ENCODE measurements at places on chromosomes 13 and 19.

DNA sequence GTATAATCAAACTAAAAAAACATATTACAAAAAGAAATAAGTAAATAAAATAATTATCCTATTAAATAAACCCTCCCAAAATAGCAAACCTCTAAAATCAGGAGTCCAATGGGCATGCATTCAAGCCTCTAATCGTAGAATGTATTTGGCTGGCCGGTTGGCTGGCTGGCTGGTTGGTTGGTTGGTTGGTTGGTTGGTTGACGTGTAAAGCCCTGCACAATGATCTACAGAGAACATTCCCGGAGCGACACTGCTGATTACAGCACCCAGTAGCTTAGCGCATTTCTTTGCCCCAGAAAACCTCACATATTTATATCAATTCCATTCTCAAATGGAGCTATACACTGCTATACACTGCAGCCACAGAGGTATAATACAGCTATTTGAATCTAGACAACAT lies 65.6 kb downstream of the SACS start:
- DNase-seq: no peak

- no peak for DNase-seq
These were observed 7.2 kb downstream of the ACTN4 start for GRCh38 chr19:38654628-38655055.

- no peak for DNase-seq
These were observed 781 bp upstream of the TBC1D4 start for GRCh38 chr13:75482820-75483079.

DNA sequence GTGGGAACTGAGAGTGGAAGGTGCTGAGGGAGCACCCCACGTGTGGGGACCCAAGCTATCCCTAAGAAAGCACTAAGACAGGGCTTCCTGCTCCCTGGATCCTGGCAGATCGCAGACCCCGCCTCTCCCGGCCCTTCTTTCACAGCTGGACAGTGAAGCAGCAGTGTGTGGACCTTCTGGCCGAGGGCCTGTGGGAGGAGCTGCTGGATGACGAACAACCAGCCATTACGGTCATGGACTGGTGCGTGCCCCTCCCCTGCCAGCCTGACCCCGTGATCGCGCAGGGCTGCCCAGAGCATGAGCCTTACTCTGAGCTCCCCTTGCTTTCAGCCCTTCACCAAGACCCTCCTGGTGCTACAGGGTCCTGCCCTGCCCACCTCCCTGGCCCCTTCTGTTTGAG lies 2.3 kb downstream of the NCCRP1 start:
- no peak for DNase-seq

DNA sequence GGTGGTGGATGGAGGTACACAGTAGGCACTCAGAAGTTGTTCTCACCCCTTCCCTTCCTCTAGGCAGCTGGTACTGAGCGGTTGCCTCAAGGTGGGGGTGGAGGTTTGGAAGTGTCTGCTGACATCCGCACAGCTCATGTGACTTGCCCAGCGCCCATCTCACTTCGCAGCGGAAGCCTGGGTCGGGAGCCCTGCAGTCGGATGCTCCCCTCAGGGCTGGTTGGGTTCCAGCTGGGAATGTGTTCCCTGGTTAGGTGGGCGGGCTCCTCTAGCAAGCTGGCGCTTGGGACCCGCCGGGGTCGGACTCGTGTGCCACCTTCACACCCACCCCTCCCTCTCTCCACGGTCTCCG lies 10.2 kb downstream of the PPP1R37 start:
- DNase-seq: no peak

DNA sequence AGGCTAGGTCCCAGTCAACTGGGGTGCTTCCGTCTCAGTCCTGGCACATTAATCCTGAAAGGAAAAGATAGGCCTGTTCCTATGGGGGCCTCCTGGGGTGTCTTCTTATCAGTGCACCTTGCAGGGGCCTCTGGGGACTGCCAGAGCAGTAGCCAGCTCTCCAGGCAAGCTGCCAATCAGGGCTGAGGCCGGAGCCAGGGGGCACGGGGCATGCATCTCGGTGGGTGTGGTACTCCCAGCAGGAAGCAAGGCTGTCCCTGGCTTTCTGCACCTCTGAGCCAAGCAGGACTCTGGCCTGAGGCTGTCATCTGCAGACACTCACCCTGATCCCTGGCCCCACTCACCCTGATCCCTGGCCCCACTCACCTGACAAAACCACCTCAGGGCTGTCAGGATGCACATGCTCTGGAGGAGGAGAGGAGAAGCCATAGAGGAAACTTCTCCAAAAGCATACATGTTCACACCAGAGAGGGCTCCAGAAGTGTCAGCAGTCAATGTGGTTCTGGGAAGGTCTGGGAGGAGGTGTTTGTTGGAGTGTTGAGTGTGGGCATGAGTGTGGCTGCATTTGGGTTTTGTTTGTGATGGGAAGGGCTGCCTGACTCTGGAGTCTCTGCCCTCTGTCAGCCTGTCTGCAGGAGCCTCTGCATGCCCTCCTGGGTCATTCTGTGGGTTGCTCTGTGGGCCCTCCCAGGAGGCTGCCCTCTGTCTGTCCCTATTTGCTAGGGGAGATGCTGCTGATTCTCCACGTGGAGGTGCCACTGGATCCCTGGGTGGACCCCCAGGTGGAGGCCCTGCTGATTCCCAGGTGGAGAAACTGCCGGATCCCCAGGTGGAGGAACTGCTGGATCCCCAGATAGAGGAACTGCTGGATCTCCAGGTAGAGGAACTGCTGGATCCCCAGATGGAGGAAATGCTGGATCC lies 22.7 kb upstream of the KCTD15 start:
- no peak for DNase-seq

GRCh38 chr13:77502104-77502720 lies 33.3 kb upstream of the SCEL start:
- no peak for DNase-seq

DNA sequence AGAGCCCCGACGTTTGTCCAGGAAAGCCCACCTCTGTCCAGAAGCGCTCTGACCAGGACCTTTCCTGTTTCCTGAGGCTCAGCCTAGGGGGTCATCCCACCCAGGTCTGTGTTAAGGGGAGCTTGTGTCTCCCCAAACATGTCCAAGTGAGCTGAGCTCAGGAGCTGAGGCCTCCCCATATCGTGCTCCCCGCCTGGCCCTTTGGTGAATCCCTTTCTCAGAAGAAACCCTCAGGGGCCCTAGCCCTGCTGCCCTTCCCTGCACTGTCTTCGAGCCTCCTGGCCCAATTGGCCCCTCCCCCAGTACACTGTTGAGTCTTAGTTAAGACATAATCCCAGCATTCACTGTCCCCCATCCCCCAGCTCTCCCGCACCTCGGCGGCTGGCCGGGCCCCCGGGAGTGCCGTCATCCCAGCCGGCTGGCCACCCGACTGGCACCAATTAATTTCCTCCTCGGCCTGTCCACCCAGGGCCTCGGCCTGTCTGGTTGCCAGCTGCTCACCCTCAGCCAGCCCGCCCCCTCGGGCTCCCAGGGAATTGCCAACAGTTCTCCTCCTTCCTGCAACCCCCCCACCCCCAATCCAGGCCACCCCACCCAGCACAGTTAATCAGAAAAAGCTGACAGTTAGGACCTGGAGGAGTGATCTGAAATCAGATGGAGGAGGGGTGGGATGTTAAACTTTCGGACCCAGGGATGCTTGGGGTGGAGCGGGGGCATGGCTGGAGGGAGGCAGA lies 13.6 kb downstream of the IER2 start:
- DNase-seq: peak; percentile 89

- DNase-seq: no peak
These were observed 1551.3 kb upstream of the MIR17HG start for GRCh38 chr13:89796196-89796595.

DNA sequence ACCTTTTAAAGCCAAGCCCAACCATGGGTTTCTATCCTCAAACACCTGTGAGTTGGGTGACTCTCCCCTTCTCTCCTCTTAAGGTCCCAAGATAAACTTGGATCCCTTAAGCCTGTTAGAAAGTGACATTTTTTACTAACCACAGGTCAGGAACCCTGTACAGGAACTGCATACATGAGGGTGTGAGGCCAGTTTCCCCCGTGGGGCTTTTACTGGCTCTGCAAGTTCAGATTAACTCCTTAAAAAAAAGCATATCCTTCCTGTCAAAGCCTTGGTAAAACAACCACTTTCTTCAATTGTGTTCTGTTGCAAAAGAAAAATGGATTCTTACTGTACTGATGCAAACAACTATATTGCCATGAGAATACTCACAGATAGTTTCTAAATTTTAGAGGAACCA lies 2638.7 kb upstream of the PCDH20 start:
- no peak for DNase-seq

DNA sequence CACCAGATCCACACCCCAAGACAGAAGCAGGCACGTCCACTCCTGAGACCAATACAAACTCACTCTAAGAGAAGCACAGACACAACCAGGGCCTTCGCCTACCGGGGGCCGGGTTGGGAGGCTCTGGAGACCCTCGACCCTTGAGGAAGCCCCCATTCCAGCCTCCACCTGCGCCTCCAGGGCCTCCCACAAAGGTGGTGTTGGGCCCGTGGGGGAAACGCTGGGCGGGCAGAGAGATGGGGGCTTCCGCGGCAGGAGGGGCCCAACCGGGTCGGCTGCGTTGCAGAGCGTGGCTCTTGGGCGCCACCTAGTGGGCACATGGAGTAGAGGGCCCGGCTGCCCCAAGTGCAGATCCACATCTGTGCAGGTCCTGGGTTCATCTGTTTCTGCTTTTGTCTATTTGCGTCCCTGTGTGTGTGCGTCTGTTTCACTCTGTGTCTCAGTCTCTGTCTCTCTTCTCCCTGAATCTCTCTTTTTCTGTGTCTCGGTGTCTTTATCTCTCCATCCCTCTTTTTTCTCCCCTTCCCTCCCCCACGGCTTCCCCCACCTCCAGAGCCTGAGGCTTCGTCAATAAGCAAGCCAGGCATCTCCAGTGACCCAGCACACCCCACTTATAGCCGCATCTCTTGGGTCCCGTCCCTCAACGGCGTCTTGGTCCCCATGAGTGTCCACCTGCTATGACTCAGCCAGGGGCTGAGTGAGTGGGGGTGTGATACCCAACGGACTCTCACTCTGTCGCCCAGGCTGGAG lies 10.5 kb upstream of the TINCR start:
- peak; percentile 84 for DNase-seq

DNA sequence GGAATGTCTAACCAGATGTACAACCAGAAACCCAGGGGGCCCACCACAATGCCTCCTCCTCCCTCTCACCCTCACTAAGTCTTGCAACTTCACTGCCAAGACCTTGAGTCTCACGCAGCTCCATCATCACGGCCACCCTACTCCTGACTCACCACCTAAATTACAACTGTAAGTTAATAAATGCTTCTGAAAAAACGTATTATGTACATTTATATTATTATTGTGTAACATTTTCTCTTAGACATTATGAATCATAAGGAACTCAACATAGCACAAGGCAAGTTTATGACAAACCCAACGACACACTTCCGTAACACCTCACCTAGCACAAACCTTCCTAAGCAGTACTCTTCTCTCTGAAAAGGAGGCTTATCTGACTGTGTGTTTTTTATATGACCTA lies 20.7 kb downstream of the MIPEP start:
- no peak for DNase-seq

DNA sequence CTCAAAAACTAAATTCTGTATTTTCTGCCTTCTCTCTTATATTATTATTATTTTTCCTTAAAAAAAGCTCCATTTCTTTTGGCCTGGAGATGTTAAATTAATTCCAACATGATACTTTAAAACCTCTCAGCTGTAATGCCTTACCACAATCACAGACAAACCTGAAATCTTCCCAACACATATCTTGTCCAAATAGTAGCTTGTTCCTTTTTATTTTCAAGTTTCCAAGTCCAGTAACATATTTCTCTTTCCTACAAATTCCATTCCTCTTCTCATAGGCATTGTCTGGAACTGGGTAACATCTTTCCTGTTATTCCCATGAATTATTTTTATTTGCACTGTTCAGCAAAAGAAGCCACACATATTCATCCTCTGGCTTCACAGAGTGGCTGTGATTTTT lies 137.0 kb downstream of the SLITRK6 start:
- no peak for DNase-seq

- DNase-seq: no peak
These were observed 113.4 kb upstream of the UQCRFS1 start for GRCh38 chr19:29326351-29326750.

- no peak for DNase-seq
These were observed 102.9 kb downstream of the TEX26 start for GRCh38 chr13:31035185-31035965.

- peak; percentile 64 for DNase-seq
These were observed at the start of gene CCDC8 for GRCh38 chr19:46413262-46414031. CCDC8 (minus strand) TSS chr19:46413564; CDS start chr19:46412810, 754 bp downstream.

DNA sequence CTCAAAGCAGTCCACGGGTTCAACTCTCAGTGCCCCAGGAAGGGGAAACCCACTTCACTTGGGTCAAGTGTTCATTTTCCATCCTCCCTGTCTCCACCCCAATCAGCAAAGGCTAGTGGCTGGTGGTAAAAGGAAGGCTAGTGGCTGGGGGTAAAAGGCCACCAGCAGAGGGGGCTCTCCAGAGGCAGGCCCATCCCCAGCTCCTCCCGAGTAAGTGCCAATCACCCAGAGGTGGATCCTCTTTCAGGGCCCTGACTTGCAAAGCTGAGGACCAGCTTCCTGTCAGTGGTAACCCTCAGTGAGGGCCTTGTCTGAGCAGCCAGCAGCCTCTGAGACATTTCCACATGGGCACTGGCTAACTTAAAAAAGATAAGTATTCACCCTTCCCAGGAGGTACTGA lies 22.0 kb upstream of the TPT1 start:
- no peak for DNase-seq

DNA sequence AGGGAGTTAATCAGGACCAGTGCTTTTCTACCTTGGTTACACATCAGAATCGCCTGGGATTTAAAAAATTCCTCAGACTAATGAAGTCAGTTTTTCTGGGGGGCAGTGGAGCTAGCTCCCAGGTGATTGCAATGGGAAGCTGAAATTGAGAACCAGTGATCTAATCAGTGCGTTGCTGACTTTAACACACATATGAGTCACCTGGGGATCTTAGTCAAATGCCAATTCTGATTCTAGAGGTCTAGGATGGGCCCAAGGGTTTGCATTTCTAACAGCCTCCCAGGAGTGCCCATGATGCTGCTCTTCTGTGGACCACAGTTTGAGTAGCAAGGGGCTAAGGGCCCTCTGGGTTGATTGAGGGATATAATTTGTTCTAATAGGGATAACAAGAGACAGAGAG lies 54.5 kb downstream of the KL start:
- DNase-seq: no peak

All from suprapubic skin (tissue), 4 donors.